ENCODE measurements at places on chromosomes 16 and 17.

DNA sequence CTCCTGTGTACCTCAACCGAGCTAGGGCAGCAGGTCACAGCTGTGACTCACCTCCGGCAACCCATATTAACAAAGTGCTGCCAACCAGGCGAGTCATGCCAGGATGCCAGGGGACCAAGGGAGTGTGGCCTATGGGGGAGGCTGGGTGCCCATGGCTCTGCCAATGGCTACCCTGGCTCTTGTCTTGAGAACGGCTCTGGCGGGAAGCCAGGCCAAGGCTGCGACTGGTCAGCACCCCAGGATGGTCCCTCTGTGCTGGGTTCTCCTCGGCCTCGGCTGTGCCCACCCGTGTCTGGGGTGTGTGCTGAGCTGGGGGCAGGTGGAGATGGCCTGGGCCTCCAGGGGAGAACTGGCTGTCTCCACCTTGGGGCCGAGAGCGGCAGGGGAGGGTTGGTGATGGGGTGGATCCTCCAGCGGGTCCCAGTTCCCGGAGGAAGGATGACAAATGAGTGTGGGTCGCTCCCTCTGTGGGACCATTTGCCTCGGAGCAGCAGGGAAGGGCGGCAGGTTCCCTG is 75.8 kb downstream of the MRC2 start:
- no peak for DNase-seq

GRCh38 chr17:8608001-8608400 is 22.5 kb downstream of the MYH10 start:
- no peak for DNase-seq

- DNase-seq: no peak
Observed at GRCh38 chr17:80941743-80942422, 49.8 kb upstream of the CHMP6 start.

DNA sequence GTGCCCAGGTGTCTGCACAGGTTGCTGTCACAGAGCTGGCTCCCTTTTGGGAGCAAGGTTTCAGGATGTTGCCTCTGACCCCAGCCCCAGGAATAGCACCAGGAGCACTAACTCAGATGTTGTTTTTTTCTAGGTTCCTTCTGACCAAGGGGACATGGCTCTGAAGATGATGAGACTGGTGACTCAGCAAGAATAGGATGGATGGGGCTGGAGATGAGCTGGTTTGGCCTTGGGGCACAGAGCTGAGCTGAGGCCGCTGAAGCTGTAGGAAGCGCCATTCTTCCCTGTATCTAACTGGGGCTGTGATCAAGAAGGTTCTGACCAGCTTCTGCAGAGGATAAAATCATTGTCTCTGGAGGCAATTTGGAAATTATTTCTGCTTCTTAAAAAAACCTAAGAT is 28.1 kb downstream of the SCPEP1 start:
- no peak for DNase-seq

DNA sequence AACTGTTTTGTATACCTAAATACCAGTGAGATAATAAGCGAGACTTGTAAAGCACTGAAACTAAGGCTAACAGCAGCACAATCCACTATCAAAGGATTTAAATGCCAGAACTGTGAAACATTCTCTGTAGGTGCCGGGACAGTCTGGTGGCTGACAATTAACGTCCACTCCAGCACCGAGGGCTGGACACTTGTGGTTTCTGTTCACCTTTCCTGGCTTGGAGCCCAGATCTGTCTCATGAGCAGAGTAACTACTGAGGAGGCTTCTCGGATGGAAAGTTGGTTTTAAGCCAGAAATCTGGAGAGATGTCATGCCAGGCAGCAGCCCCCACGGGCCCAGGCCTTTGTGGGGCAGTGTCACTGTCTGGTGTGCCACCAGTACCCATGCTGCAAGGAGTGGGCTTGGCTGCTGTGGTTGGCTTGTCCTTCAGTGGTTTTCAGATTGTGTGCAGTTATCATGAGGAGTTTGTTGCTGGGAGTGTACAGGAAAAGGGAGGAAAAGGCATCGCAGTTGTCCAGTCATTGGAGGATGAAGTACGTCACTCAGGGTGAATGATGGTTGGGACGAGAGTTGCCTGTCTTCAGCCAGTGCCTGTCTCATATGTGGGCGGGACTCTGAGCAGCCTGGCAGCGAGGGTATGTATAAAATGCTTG is 35.5 kb downstream of the UBN1 start:
- no peak for DNase-seq

DNA sequence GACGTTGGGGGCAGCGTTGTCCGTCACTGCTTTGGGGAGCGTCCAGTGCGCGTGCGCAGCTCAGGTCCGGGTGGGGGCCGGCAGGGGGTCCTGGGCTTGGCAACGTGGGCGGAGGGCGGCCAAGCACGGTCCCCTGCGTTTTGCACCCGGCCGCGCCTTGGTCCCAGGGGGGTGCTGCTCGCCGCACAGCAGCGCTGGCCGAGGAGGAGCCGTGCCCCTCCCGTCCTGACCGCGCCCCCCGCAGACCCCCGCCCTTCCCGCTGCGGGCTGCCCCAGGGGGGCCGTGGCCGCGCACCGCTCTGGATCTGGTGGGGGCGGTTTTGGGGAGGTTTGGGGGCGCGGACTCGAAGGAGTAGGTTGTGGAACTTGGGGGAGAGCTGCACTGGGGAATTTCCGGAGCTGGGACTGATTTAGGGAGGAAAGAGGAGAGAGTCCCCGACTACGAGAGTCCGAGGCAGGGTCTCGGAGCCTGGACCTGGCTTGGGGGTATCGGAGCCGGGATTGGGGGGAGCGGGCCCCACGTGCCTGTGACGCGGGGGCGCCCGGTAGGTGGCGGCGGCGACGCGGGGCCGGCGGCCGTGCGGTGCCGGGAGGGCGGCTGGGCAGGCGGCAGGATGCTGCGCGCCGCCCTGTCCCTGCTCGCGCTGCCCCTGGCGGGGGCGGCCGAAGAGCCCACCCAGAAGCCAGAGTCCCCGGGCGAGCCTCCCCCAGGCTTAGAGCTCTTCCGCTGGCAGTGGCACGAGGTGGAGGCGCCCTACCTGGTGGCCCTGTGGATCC is at the start of gene SLC9A5:
Gene SLC9A5, plus strand, starts transcription at position 579 of the 777 bp plus-strand sequence. Its CDS starts 36 bp downstream, at position 615.
- DNase-seq: no peak

GRCh38 chr16:1287982-1288670 is 21.3 kb upstream of the UBE2I start:
- no peak for DNase-seq

- DNase-seq: no peak
Observed at GRCh38 chr16:82874271-82874670, 247.5 kb downstream of the CDH13 start.

GRCh38 chr17:14910916-14911315 is 354.2 kb downstream of the PMP22 start:
- DNase-seq: no peak

DNA sequence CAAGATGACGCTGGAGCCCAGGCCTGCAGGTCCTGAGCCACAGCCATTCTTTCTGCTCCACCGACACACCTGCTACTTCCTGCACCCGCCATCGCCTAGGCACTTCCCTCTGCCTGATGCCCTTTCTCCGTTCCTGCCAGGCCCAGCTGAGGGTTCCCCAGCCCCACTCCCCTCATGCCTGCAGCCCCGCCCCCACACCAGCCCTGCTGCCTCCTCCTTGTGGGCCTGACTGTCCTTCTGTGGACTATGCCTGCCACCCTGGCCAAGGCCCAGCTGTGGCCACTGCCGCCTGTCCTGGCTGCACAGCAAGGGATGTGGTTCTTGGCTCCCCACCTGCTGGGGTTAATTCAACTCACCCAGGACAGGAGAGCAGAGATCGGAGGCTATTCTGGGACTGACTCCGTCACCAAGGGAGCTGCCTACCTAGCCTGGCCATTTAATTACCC is 7.5 kb downstream of the NATD1 start:
- no peak for DNase-seq

DNA sequence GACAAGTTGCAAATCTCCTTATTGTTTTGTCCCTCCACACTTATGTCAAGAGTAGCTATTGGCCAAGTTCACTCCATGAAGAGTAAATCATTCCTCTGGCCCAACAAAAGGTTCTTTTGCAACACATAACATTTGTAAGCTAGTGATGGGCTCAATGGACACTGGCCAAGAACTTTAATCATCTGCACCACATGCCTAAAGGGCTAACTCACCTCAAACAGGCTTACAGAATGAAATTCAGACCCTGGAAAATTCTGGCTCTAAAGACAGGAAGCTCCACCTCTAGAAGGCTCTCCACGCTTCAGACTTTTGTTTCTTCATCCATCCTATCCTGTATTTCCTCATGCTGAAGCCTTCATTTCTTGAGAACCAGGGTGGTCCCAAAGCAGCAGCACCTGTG is 10.9 kb upstream of the ANKFN1 start:
- DNase-seq: no peak

- DNase-seq: no peak
Observed at GRCh38 chr16:89052890-89053724, 40.5 kb upstream of the ACSF3 start.

DNA sequence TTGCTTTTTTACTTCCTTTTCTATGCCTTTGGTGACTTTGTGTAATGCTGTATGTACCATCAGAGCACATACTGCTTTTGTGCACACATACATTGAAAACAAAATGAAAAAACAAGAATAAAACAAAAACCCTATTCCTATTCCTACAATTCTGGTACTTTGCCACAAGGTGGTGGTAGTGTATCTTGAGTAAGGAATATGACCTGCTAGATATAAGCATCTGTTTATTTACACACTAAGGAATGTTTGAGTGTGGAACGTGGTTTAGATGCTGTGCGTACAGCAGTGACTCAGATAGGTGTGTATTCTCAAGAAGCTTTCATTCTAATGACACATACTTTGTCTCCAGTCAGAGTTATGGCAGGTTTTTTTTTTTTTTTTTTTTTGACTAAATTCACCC is 606.2 kb downstream of the WWOX start:
- no peak for DNase-seq

DNA sequence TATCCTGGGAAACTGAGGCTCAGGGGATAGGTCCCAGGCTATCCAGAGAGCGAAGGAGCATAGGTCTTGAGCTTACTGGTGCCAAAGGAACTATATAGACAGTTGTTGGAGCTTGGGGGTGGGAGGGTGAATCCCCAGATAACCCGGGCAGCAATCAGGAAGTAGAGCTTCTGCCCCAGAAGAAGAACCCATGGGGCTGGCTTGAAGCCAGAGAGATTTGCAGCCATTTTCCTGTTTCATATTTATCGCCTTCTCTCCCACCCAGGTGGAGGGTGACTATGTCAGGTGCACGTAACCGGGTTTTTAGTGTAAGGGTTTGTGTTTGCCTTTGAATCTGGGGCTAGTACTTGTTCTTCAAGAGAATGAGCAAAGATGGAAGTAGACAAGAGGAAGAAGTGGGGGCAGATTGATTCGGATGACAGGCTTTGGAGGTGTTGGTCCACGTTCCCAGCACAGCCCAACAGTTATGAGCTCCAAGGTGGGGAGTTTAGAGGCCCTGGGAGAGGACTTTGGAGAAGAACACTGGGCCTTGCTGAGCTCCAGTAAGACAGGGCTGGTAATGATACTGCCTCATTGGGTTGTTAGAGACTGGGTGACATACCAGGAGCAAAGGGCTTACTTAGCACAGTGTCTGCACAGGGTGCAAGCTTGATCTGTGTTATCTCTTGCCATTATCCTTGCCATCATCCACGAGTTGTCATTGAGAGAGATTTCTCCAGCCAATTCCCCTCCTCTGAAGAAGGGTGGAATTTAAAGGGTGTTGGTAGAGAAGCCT is 145.6 kb downstream of the CCDC182 start:
- DNase-seq: no peak

DNA sequence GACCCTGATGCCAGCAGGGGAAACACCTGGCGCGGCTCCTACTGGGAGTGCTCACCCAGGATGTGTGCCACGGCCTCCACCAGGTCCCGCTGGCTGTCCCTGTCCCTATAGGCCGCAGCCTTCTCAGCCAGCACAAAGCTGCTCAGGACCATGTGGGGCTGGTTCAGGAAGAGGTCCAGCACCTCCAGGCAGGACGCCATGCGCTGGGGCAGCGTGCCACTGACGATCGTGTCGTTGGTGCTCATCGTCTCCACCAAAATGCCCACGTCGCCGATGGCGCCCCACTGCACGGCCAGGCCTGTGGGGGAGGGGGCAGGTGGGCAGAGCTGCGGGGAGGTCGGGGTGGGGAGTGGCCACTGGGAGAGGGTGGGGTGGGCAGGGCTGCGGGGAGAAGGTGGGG is 15.9 kb upstream of the DUS1L start:
- no peak for DNase-seq

Data from mesothelial cell of epicardium (in vitro differentiated cells).